Activated T-cell treated with anti-CD3 and anti-CD28 coated beads for 24 hours (primary cell): ENCODE measurements at places on chromosomes 4 and X.

DNA sequence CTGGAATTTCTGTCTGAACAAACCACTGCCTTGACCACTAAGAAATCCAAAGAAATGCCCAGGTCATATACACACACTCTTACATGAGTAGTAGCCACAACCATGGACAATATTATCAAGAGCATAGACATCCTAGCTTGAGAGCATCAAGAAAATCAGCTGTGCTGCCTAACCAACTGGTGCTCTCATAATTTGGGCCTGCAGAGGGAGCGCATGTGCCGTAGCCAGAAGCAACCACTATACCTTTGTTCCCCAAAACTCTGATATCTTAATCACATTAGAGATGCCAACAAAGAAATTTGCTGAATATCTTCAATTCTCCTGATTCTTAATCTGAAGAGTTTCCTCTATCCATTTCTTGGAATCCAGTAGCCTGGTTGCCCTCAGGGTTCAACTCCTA is 163.6 kb downstream of the ZNF674 start:
- DNase-seq = peak; percentile 2

DNA sequence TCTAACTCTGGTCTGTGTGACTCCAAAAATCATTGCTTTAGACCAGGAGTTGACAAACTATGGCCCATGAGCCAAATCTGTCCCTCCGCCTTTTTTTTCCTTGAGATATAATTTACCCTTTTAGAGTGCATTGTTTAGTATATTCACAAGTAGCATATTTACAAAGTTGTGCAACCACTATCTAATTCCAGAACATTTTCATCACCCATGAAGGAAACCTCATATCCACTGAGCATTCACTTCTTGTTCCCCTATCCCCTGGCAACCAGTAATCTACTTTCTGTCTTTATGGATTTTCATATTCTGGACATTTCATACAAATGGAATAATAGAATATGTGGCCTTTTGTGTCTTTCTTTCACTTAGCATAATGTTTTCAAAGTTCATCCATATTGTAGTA is 67.4 kb upstream of the CITED1 start:
- DNase-seq = no peak

DNA sequence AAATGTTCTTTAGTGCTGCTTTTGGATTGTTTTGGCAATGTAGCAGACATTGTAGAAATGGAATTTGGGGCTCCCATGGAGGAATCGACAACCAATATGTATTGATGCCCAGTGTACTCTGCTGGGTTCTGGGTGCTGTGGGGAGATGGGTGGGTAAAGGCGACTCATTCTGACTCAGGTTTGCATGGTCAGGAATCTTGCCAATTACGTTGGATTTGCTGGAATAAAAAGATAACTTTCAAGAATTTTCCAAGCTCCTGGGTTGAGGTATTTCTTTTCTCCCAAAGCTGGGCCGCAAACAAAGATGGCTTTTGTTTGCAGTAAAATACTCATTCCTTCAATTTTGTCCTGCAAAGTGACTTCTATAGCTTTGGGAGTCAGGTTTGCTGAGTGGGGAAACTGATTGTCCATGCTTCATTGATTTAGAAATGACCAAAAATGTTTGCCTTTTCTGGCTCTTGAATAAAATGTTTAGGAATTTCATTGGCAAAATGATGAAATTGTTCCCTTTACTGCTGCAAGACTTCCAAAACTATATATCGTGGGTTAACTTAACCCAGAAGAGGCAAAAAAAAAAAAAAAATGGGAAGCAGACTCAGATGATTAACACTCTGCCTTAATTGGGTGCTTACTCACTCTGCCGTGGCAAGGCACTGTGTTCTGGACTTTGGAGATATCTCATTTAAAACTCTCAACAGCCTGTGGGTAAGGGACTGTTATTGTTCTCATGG is 57.0 kb downstream of the RTL9 start:
- DNase-seq = no peak

DNA sequence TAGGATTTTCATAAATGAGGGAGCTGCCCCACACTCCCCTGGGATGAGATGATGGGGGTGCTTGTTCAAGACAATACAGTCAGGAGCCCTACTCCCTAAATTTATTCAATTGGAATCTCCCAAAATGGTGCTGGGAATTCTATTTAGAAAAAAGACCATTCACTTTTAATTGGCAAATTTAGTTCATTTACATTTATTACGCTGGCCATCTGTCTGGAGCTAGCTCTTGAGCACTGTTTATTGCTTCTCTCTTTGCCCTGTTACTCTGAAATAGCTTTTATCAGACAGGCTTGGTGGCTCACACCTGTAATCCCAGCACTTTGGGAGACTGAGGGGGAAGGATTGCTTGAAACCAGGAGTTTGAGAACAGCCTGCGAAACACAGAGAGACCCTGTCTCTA is 2.0 kb upstream of the ARSD start:
- no peak for DNase-seq

DNA sequence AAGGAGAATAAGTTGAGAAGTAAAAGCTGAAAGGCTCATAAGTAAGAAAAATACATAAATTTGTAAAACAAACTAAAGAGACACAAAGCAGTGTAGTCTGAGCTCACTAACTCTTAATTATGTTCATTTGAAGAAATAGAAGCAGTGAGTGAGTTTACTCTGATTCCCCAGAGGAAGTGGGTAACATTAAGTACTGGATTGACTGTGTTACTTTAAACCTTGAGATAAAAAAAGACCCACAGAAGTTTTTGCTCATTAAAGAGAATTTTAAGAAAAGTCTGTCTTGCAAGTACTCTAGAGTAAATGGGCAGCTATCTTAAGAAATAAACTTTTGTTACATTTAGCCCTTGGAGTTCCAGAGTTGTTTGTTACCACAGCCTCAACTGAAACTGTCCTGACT is 2466.9 kb downstream of the PCDH7 start:
- no peak for DNase-seq

DNA sequence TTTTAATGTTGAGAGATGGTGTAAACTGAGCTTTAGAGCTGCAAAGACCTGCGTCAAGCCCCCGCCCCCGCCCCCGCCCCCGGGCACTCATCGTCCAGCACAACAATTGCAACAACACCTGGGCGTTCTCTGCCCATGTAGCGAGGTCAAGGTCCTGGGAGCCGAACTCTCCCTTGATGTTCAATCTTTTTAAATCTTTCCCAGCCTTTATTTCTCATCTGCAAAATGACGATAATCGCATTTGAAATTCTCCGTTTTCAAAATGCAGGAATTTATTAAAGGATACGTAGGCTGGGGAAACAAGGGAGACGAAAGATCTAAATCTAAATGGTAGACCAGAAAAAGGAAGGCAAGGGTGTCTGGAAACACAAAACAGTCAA is 648 bp upstream of the MSMO1 start:
- DNase-seq = no peak

DNA sequence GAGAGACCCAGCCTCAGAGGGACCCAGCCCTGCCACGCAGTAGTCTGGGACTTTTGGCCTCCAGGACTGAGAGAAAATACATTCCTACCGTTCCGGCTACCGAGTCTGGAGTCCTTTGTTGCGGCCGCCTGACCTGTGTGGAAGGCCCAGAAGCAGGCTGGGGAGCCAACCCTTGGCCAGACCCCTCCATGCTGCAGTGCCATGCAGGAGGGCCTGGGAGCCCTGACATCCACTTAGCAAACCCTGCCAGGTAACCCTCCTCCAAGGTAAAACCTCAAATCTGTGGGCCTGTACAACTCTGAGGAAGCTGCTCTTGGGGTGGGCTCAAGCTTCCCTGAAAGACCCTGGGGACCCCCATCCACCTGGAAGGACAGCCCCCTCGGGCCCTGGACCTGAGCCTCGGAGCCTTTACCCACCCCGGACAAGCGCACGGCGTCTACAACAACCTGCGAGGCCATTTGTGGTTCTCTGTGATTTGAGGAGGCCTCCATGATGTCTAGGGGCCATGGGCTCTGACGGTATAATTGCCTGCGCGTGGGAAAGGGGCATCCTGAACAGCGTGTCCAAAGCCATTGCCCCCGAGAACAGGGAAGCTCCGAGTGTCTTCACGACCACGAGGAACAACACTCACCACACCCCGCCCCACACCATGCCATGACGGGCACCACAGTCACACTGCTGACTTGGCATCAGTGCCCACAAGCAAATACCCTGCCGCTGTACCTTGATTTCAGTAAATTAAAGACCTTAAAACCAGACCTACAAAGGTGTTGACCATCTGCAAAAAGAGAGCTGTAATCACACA is 58.7 kb downstream of the ZFYVE28 start:
- no peak for DNase-seq

- DNase-seq = no peak
Measured at GRCh38 chr4:60805500-60806313, 394.4 kb upstream of the ADGRL3 start.

DNA sequence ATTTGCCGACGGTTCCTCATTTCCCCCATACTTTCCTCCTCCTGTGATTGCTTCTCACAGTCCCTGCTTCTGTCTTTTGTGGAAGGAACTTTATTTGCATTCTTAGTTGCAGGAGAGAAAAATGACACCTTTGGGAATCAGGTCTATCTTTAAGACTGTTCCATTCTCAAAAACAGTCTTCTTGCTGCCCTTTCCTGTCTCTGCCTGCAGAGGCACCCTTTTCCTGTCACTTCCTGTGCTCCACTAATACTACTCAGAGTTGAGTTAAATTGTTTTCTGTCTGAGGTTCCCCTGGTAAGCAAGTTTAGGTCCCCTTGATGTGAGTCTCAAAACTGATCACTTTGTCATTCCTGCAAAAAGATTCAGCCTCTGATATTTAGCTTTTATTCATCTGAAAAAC is 208.8 kb upstream of the CLNK start:
- DNase-seq = no peak

GRCh38 chr4:52477191-52477780 is 181.8 kb downstream of the USP46 start:
- DNase-seq = no peak

GRCh38 chr4:186701273-186701672 is 22.4 kb downstream of the FAT1 start:
- no peak for DNase-seq

DNA sequence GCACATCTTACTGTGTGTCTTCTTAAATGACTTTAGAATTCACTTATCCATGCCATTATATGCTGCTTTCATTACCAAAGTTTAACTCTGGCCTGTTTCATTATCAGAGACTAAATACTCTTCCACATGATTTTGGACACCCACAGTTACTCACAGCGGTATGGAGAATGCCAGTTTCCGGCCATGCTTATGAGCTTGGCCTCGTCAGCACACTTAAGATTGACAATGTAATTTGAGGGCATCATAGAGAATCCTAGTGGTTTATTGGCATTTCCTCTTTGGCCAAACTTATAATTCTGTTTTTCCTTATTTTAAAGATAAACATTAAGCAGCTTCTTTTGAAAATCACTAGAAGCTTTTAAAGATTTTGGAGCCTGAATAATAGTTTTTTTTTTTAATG is 104.5 kb downstream of the IRF2 start:
- DNase-seq = no peak

DNA sequence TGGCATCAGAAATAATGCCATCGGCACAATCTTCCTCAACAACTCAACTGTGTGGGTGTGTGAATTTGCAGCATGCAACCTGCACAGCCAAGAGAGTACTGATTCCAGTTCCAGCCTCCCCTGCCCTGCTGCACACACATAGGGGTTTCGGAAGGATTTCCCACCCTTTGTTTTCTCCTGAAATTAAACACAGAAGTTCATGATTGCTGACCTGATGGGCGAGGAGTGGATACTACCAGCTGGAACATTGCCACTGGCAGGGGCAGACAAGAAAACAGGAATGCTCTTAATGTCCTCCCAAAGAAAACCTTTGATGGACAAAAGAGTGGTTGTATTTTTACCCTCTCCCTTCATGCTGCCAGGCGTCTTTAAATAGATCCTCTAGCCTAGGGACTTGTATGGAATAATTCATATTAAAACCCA is 4.8 kb downstream of the NDP start:
- DNase-seq = no peak

- DNase-seq = no peak
Measured at GRCh38 chrX:66672106-66672505, 33.2 kb upstream of the EDA2R start.

- DNase-seq = no peak
Measured at GRCh38 chr4:188030401-188030800, 34.8 kb downstream of the ZFP42 start.

GRCh38 chrX:138006180-138006579 is 440.3 kb downstream of the ZIC3 start:
- DNase-seq = no peak

- no peak for DNase-seq
Measured at GRCh38 chrX:10501611-10502010, 118.8 kb downstream of the MID1 start.

- DNase-seq = no peak
Measured at GRCh38 chr4:99885063-99885664, 9.1 kb downstream of the LAMTOR3 start.

GRCh38 chr4:26356081-26356501 is 35.3 kb downstream of the RBPJ start:
- no peak for DNase-seq

- DNase-seq = no peak
Measured at GRCh38 chrX:15202454-15203177, 67.3 kb downstream of the ASB9 start.

DNA sequence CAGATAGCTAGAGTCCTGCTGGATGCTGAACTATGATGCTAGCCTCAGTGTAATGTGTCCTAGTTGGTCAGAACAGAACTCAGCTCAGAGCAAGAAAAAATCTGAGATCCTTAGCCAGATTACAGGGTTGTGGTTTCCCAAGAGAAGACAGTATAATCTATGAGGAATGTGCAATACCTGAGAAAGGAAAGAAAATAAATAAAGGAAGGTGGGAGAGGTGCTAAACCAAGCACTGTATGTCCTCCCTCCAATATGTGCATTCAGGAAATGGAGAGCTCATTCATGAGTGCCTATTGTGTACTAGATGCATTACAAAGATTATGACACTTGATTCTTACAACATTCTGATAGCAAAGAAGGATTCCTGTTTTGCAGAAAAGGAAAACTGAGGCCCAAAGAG is 7.5 kb downstream of the USP26 start:
- DNase-seq = no peak

DNA sequence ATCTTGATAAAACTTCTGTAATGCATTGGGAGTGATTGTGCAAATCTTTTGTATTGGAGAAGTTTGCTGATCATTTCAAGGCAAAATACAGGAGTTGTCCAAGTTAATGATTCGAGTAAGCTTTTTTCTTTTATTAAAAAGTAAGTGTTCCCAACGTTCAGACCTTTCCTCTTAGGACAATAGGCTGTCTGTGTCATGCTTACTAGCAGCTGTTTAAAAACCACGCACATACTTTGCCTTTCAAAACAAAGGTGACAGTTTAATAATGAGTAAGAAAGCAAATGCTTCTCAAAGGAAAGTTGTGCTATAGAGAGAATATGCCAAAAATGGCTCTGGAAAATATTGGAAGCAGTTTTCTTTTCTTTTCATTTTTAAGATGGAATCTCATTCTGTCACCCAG is 11.2 kb downstream of the TRAPPC11 start:
- no peak for DNase-seq
